ENCODE measurements at places on chromosomes 13 and 19. TPM values are rescaled to one million over a fixed set of nuclear protein-coding genes. Genes with fewer than 3 reads are reported as not detected.

DNA sequence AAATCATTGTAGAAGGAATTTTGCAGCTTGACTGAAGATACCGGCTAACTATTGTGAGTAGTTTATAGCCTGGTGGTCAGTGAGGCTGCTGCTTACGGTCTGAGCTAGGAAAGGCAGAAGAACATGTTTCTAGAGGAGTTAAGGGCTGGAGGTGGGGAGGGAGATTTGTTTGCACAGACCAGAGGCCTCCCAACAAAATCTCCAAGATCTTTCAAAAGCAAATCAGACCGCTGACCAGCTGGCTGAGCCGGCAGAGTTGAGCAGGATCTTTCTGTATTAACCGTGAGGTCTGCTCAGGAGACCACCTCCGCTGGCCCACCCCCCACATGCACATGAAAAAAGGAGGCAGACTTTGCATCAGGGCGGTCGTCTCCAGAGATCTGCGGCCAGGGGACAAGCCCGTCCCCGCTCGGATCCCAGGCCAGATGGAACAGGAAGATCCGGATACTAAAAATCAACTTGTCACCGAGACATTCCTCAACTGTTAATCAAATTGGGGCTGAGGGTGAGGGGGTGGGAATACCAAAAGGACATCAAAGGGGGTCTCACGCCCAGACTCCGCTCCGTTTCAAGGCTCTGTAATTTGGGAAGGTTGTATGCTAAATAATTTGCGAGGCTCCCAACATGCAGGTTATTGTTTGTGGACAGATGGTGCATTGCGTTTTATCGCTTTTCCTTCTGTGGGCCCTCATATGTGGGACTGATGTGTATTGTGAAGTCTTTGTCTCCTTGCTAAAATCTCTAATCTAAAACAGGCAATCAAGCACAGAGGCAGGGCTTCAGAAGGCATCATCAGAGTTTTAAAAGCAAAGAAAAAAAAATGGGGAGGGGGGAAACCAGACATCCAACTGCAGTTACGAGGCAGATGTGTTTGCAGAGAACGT is 319.0 kb downstream of the ZNF536 start:
- no peak for DNase-seq

DNA sequence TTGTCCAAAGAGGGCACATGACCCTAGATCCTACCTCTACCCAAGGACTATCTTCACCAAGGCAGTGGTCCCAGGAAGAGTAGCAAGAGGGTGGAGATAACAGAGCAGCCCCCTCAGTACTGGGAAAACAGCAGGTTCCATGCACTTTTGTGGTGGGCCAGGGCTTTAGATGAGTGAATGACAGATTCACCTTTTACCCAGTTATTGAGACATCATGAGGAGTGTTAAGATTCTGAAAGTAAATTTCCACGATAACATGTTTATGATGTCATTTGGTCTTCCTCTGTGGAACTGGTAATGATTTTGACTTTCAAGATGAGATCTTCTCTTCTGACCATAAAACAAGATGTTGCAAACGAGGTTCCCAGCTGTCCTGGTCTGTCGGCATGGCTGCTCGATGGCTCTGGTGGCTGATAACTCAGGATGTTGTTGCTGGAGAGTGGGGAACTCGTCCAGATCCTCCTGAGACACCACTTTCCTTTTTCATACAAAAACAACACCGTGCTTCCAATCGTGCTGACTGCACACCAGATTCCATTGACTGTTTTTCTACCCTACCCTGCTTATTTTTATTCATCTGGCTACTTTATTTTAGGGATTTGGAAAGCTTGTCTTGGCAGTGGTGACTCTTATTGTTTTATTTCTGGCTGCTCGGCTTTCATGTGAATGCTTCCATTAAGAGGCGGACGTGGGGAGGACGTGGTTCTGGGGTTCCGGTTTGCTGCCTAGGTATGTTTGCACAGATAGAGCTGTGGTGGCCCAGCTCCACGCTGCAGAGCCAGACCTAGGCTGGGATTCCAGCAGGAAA is 88.5 kb downstream of the LRCH1 start:
- DNase-seq = no peak

- no peak for DNase-seq
Measured at GRCh38 chr19:51507192-51507591, 5.6 kb upstream of the SIGLEC12 start.

DNA sequence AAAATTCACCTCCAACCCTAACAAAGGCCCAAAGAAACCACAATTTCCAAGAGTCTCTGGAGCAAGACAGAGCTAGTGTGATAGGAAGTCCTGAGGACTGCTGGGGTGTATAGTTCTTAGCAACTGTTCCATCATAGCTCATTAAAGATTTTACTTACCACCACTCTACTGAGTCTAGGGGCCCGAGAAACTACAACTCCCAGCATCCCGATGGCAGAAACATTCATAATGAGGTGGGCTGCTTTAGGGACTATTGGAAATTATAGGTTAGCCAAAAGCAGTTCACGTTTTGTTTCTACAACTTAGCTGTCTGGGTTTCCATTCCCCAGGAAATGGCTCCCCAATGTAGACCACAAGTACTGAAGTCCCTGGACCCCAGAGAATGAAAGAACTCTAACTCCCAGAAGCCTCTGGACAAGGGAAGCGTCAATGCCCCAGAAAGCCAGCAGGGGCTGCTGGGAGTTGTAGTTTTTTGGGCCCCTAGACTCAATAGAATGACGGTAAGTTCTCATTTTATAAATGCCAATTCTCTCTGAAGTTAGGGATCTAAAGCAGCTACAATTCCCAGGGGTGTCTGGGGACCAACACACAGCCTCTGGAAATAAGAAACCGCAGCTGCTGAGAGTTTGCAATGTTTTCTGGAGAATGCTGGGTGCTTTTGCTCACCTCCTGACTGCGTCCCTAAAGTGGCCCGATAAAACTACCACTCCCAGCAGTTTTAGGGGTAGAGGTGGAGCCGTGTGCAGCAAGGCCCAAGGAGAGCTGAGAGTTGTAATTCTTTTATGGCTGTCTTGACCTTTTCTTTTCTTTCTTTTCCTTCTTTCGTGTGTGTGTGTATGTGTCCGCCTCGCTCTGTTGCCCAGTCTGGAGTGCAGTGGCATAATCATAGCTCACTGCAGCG is 11.1 kb downstream of the FTL start:
- no peak for DNase-seq

DNA sequence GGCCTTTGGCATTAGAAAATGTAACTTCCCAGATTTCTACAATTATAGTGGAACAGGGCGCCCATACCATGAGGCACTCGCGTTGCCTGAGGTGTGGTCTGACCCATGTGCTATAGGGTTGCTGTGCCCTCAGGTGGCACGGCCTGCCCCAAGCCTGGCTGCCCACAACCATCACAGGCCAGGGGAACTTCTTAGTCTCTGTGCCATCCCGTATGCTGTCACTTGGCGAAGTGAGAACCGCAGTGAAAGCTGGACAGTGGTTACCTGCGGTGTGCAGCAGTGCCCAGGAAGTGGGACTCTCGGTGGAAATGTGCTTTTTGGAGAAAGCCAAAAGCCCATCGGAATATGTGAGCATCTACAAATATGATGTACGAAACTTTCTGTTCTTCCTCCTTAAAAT is 88.2 kb upstream of the GPR183 start:
- DNase-seq = no peak

DNA sequence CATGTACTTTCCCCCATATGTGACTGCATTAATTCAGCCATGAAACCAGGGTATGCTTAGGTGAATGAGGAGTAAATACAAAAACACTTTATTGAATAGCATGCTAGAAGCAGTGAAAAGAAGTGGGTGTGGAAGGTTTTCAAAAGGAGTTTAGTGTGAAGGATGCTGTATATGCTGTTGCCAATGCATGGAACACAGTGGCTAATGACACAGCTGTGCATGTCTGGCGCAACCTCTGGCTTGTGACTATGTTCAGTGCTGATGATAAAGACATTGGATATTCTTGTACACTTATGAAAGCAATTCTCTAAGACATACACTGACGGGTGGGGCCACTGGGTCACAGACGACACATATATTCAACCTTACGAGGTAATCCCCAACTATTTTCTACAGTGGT is 55.2 kb downstream of the SOX21 start:
- DNase-seq = no peak

- no peak for DNase-seq
Measured at GRCh38 chr13:101736566-101736965, 284.1 kb downstream of the ITGBL1 start.

DNA sequence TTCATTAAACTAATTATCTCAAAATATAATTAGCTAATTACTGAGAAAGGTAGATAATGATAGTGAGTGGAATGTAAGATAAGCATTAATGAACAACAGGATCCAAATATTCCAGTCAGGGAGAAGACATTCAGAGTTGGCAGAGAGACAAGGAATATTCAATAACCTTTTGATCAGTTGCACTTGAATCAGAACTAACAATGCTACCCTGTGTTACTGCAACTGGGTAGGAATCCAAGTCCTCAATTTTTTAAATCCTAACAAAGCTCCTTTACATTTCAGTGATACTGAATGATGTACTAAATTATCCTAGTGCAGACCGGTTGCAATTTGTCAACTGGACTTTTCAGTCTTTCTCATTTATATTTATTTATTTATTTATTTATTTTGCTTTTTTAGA is 107.1 kb upstream of the MIR17HG start:
- no peak for DNase-seq

DNA sequence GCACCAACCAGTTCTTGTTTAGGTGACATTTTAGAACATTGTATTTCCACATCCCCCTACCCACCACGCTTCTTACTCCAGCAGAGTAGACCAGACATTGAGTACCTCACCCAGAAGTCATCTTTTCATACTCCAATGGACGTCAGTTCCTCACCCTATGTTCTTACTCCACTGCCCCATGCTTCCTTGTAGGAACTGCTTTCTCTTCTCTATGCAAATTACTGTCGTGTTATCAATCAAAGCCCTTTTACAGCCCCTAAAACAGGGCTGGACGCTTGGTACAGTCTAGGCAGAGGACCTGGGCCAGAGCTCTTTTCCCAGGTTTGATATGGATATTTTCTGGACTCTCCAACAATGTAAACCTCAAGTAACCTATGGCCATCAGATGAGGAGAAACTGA is 58.2 kb downstream of the USP12 start:
- no peak for DNase-seq

- no peak for DNase-seq
Measured at GRCh38 chr13:91397595-91397994, 826 bp upstream of the GPC5 start.

- no peak for DNase-seq
Measured at GRCh38 chr19:51965583-51965982, 21.1 kb downstream of the ZNF350 start.

DNA sequence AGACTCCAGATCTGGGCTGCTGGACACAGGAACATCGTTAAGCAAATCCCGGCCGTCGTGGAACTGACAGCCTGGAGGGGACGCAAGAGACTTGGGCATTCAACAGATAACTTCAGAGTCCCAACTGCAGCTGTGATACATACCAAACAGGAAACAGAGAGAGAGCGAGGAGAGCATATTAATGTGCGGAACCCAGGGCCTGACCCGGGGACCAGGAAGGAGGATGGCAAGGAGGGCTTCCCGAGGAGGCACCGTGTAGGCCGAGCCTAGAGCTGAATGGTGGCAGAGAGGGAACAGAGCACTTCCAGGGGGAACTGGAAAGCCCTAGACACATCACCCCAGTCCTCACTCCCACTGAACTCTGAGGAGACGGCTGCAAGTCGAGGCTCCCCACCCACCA is 68.1 kb downstream of the SIPA1L3 start:
- no peak for DNase-seq

DNA sequence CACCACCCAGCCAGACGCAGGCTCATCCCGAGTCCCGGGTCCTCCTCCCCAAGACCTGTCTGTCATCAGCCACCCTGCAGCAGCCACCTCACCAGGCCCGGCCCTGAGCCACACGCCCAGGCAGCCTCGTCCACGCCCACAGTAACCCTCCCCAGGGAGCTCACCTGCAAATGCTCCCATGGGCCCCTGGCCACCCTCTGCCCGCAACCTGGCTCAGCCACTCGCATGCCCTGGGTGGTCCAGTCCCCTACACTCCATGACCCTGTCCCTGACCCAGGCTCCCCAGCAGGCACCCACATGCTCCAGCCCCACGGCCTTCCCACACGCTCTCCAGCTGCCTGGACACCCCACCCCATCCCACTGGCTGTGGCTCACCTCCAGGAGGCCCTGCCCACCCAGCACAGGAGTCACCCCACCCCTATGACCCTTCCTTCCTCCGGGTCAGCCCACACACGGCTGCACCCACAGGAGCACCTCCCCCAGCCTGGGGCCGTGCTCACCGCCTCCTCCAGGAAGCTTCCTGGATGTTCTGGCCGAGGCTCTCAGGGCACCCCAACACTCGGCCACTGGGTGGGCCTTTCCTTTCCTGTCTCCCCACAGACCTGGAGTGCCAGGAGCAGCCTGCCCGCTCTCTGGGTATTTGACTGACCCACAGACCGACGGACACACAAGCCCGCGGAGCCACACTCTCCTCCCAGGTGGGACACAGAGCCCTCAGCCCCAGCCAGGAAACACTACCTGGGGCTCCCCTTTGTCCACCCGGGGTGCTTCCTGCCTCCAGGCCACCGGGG is 3.6 kb downstream of the TMEM259 start:
- no peak for DNase-seq

- DNase-seq = no peak
Measured at GRCh38 chr13:20127562-20128458, 33.0 kb downstream of the GJA3 start.

DNA sequence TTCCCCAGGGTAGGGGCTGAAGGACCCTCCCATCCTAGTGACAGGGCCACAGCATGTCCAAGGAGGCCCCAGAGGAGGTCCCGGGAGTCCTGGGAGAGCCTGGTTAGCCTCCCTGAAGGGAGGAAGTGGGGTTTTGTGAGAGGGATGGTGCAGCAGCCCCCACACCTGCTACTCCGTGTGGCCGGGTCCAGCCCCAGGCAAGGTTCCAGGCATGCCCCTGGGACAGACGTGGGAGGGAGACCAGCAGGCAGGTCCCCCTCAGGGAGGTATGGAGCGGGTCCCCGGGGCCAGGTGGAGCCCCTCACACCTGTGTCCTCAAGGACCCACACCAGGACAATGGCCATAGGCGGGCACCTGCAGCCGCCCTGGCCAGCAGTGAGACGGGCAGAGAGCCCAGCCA is 1.9 kb upstream of the F7 start:
- no peak for DNase-seq

DNA sequence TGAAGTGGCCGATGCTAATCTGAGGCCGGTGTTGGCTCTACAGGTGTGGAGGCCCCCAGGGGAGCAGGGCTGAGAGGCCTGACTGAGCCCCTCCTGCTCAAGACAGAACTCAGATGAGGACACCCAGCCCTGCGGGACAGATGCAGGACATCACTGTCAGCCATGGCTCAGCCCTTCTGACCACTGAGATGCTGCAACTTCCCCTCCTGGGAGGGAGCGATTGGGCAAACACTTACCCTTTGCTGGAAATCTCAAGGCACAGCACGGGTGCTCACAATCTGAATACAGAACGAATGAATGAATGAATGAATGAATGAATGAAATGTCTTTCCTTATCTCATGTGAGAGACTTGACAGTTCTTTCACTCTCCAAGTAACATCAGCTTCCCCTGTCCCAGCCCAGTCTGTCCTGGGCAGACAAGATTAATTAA is 3.5 kb upstream of the SIGLEC7 start:
- no peak for DNase-seq

OLFM2 gene
- 18.9 TPM for polyA plus RNA-seq

LILRB5 gene
- 1.6 TPM for polyA plus RNA-seq

OR4F17 gene
- polyA plus RNA-seq = 0.23 TPM

GPC6 gene
- polyA plus RNA-seq = 66.0 TPM

CEACAM7 gene
- polyA plus RNA-seq = not detected

ZFP14 gene
- polyA plus RNA-seq = 18.2 TPM

TRPC4 gene
- polyA plus RNA-seq = 7.9 TPM

CCDC70 gene
- polyA plus RNA-seq = not detected

FFAR3 gene
- polyA plus RNA-seq = 0.15 TPM

HSD11B1L gene
- 8.9 TPM for polyA plus RNA-seq

KASH5 gene
- 0.17 TPM for polyA plus RNA-seq

ERVV-1 gene
- polyA plus RNA-seq = 0.38 TPM
